ENCODE measurements at places on chromosomes 6 and 20.

- no peak for DNase-seq
Measured at GRCh38 chr6:27474172-27474465, 1.2 kb upstream of the ZNF184 start.

DNA sequence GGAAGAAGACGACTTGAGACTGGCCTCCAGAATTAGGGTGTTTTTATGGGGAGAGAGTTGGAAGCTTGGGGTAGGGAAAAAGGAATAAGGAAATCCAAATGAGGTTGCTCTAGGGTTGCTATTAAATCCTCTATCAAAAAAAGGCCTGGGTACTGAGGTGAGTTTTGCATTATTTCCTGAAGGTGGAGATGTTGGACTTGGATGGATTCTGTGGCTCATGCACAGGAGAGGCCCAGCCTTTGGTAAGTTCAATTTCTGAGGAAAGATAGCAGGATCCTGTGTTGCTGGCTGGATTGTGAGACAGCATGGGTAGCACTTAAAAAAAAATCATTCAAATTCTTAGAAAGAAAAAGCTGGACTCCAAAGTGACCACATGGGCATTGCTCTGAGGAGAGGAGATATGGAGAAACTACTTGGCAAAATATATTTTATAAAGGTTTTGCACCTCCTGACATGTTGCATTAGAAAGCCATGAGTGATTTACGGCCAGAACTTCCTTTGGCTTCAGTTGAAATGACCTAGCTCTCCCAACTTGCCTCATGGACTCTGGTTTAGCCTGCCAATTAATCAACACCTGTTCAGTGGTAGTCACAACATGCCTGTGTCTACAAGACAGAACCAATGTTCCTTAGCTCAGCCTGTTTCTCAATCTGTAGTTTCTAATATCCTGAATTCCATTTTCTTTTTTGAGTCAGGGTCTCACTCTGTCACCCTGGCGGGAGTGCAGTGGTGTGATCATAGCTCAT, 152.1 kb upstream of the RALGAPA2 start:
- no peak for DNase-seq

DNA sequence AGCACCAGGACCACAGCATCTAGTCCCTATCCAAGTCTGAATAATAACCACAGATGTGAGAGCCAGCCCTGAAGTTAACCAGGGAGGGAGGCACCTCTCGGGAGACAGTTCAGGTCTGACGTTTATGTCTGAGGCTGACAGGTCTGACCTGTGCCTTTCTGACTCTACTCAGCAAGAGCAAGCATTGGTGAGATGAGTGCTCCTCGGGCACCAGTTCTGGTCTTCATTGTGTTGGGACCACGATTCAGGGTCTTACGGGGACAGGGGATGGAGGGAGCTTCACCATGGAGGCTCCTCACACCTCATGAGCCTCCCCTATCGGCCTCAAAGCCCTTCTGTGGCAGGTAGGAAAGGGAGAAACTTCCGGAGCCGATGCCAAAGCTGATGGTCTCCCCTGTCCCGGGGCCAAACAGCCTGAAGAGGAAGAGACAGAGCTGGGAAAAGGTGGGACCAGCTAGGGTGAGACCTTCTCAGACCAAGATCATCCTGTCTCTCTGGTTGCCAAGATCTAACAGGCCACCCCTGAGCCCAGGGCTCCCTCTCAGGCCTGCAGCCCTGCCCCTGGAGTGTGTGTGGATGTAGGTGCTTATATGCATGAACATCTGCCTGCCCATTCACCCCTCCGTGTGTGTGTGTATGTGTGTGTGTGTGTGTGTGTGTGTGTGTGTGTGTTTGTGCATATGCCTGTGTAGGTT, 170.5 kb downstream of the VEGFA start:
- DNase-seq, result no peak

DNA sequence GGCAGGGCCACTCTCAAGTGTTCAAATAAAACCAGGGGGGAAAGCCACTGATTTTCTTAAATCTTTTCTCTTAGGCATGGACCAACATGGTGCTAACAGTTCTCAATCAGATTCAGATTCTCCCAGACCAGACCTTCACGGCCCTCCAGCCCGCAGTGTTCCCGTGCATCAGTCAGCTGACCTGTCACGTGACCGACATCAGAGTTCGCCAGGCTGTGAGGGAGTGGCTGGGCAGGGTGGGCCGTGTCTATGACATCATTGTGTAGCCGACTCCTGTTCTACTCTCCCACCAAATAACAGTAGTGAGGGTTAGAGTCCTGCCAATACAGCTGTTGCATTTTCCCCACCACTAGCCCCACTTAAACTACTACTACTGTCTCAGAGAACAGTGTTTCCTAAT, 41.5 kb upstream of the SMIM28 start:
- DNase-seq, result no peak

DNA sequence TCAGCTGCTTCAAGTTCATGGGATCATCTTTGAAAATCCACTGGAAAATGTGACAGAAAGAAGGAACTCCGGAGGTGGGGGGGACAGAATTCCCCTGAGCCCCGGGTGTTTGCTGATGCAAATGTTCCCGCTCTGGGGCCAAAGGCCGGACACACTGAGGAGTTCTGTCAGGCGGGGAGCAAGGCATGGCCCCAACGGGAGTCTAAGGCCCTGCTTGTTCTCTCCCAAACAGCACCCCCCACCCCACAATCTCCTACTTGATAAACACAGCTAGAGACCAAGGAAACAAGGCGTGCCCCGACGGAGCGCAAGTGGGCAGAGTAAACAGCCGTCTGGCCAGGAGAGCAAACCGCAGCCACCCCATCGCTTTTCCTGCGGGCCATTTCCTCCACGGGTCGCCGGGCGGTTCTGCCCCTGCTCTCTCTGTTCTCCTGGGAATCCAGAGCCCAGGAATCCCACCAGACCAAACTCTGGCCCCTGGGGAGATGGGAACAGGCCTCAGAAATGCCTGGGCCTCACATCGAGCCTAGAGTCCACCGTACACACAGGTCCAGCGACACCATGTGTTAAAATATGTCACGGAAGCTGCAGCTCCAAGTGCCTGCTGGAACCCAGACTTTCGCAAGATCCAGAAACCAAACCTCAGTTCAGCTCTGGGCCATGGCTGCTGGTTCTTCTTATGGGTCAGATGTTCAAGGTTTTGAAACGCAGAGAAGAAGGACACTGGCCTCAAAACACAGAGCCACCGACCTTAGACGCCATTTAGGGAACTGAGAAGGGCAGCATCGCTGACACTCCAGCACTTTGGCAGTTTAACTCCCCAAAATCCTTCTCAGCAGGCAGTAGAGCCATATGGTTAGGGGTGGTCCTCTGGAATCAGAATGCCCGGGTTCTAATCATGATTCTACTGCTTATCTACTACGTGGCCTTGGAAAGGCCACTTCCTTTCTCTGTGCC, 104.2 kb downstream of the PREX1 start:
- DNase-seq, result no peak

GRCh38 chr6:164398647-164399046, 910.8 kb downstream of the C6orf118 start:
- no peak for DNase-seq

- DNase-seq, result no peak
Measured at GRCh38 chr6:44867571-44868334, 460.4 kb upstream of the RUNX2 start.

DNA sequence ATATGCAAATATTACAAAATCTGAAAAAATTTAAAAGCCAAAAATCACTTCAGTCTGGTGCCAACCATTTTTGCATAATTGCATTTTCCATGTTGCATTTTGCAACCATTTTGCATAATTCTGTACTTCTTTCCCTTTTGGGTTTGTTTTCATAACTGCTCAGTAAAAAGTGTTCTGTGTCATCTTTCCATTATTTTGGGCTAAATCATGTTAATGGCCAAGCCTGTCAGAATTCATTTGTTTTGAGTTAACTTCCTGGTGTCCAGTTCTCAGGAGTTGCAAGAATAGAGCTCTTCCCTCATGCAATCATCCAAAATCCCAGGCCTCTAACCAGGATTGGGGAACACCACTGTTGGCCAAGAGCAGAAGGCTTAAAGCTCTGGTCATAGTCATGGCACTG, 133.6 kb downstream of the MTHFD1L start:
- DNase-seq, result no peak

- no peak for DNase-seq
Measured at GRCh38 chr20:289693-290083, 862 bp downstream of the C20orf96 start.

DNA sequence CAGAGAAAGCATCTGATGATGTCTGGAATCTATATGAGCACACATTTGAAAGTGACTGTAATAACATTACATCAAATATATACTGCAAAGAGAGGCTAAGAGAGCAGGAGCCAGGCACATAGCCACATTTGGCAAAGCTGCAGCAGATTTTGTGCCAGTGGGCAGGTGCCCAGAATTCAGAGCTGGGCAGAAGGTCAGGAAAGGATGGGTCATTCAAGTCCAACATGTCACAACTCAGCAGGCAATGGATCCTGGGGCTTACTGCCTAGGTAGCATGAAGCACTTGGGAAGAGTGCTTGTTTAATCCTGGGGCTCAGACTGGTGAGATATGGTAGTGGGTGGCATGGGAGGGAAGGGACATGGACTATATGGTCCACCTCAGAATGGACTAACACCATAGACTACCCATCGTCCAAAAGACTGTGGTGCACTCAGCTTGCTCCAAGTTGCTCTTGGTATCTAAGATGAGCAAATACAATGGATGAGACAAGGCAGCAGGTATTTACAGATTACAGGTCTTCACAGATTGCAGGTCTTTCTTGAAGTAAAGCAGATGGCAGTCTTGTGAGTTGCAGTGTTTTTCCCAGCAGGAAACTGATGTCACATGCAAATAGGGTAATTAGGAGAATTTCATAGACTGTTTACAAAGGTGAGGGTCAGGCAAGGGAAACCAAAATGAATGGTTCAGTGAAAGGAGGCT, 31.2 kb upstream of the SHLD1 start:
- peak; percentile 90 for DNase-seq

DNA sequence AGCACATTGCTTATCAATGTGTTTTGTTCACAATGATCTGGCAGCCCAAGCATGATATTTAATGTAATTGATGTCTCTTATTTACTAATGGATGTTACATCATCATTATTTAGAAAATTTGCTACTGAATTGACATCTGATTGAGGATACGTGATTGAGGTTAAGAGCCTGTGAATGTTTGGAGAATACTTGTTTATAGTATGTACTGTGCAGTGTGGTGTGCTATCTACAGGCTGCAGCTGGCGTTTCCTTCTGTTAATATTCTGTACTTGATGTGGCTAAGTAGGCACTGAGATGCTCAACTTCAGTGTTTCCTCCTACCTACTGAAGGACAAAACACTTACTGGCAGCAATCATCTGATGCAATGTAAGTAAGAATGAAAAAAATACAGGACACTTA, 709.6 kb upstream of the FLRT3 start:
- no peak for DNase-seq

- DNase-seq, result no peak
Measured at GRCh38 chr6:156848123-156848522, 70.9 kb downstream of the ARID1B start.

GRCh38 chr20:59039233-59039632, 3.4 kb downstream of the PRELID3B start:
- no peak for DNase-seq

- no peak for DNase-seq
Measured at GRCh38 chr20:49420811-49421295, 61.6 kb downstream of the KCNB1 start.

DNA sequence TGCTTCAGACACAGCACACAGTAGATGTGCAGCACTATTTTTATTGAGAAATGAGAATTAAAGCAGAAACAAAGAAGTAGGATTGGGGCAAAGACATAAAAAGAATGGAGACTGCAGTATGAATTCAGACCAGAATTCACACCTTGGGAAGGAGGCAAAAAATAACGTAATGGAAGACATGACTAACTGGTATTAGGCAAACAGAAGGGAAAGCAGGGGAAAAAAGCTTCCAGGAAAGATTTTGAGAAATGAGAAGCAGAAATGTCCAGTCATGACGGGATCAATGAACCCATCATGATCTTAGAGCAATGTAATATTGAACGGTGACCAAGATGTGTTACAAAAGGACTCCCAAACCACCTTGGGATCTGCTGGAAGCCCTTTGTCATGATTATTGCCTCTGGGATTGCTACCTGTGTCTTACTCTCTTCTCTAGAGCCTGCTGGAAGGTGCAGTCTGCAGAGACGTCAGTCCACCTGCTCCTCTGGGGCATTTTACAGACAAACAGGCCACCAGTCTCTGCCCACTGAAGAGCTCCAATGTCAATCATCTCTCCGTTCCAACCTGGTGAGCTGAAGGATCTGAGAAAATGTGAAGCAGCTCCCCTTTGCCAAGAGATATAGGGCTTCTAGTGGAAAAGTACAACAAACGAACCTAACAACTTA, 8.7 kb downstream of the NUDT3 start:
- no peak for DNase-seq

DNA sequence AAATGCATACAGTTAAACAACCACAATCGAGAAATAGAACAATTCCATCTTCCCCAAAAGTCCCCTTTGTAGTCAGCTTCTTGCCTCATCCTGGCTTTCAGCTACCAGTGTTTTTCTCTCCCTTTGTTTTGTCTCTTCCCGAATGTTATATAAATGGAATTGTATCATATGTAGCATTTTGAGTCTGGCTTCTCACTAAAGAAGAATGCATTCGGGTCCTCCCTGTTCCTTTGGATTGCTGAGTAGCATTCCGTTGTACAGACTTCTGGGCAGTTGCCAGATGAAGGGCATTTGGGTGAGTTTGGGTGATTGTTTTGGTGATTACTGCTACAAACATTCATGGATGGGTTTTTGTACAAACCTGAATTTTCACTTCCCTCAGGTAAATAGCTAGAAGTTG, 27.8 kb downstream of the PRPH2 start:
- no peak for DNase-seq

DNA sequence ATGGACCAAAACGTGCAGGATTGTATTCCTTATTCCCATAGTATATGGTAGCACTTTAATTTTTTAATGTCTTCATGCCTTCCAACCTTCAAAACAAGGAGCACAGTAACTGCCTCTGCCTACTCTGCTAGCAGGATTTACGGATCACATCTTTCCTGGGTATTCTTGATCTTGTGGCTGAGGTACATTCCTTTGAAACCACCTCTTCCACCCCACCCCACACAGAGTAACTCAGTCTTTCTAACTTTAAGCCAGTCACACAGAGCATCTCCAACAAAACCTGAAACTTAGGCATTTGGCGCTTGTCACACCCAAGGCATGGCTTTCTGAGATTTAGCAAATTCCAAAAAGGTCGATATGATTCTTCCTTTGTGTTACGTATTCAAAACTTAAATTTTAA, 2.3 kb upstream of the ID4 start:
- DNase-seq, result no peak

GRCh38 chr6:27468334-27468733, 4.6 kb downstream of the ZNF184 start:
- no peak for DNase-seq

DNA sequence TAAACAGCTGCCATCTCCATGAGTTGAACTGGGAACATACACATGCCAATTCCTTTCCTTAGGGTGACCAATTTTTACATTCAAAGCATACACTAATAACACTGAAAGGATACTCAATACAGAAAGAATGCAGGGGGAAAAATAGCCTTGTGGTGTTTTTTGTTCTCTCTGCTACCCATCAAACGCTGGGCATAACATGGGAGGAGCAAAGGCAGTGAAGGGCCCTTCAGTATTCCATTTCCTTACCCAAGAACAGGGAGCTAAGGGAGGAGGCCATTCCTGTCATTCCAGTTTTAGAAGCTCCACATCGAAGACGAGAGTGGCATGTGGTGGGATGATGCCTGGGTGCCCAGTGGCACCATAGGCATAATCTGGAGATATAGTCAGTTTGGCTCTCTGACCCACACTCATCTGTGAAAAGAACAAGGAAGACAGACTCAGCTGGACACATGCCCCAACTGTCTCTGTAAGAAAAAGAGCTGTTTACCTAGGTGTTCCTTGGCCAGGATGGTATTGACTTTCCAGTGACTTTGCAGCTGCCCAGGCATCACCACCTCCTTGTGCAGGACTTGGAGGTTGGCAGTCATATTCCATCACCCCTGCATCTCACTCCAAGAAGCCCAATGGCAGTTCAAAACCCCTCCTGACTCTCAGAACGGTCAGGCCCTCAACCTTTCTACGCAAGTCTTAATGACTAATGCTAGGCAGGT, 20.9 kb downstream of the FKBP1A start:
- no peak for DNase-seq

All from cerebellar nuclear complex (tissue), 1 donor.